Inflammatory macrophage treated with lipopolysaccharide for 4 hours (primary cell): ENCODE measurements at places on chromosomes 7 and 10.
A peak's percentile ranks its signal among the peaks of the same experiment; 100 is the strongest.

GRCh38 chr7:19665399-19666008 lies 43.3 kb downstream of the POLR1F start:
- DNase-seq: peak; percentile 34

DNA sequence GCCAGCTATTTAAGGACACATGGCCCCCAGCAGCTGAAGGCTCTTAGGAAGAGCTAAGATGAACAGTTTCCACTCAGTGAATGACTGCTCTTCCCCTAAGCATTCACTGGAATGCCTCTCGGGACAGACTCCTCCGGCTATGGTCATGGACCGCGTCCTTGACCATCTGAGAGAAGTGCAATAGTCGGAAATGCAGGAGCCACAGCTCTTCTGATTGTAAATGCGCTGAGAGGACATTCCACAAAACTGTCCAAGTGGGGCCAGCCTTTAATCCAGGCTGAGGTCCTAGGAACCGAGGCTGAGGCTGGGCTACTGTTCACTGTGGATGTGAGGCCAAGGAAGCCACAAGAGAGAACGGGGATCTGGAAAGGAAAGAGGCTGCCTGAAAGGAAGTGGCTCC lies 162.0 kb upstream of the TMEM72 start:
- no peak for DNase-seq

DNA sequence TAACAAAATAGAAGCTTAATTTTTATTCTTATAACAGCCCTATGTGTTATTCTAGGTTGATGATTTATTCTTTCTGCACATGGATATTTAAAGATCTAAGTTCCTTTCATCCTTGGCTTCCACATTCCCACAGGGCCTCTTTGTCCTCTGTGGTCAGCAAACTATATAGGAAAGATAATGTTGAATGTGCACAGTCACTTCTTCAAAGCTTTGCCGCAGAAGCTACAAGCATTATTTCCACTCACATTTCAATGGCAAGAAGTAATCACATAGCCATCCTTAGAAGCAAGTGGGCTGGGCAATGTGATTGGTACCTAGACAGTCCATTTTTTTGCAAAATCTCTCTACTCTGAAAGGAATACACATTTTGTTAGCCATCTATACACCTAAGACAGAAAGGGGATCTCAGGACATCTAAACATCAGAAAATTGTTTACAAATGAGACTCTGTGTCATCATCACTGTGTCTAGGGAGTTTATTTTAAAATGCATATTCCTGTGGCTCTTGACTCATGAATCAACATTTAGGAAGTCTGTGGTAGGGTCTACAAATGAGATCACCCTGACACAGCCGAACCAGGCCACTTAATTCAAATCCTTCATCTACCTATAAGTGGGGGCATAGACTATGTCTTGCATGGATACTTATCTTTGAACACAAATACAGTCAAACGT lies 1060.5 kb downstream of the XPNPEP1 start:
- DNase-seq: no peak

- DNase-seq: no peak
Measured at GRCh38 chr7:44673771-44674170, 67.3 kb downstream of the OGDH start.

GRCh38 chr7:28999427-28999826 lies 41.3 kb upstream of the TRIL start:
- DNase-seq: no peak

DNA sequence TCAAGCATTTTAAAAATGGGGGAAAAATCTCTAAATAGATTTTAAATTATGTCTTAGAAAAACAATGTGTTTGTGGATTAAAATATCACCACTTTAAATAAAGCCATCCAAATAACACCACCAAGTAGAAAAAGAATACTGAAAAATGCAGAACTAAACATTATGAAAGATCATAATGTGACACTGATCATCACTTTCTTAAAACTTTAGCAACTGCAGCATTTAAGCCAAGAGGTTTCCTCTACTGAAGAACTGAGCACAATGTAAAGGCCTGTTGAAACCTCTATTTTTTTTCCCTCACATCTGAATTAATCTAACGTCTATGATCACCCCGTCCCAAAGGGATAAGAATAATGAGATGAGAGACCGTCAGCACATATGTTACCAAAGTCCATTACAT lies 18.6 kb downstream of the MINDY3 start:
- peak; percentile 59 for DNase-seq

GRCh38 chr7:50295133-50295532 lies 9.4 kb upstream of the IKZF1 start:
- DNase-seq: no peak

- DNase-seq: no peak
Measured at GRCh38 chr10:113284635-113285034, 268.2 kb upstream of the HABP2 start.

DNA sequence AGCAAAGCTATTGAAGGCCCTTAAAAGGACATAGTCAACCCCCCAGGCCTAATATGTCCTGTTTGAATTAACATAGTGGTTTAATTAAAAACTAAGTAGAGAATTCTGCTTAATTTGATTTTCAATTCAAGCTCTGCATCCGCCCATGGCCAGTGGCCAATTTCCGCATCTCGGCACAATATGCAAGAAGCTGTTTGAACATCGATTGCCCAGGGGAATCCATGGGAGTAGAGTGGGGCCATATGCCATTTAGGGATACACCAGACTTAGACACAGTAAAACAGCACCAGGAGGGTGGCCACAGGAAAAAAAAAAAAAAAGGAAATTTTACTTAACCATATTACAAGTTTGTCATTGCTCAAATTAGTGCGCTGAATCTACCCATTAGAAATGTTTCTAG lies 100.4 kb downstream of the LMBR1 start:
- no peak for DNase-seq

- no peak for DNase-seq
Measured at GRCh38 chr10:84428711-84429110, 100.3 kb downstream of the CCSER2 start.

GRCh38 chr10:64648915-64649314 lies 1127.7 kb downstream of the REEP3 start:
- peak; percentile 70 for DNase-seq

DNA sequence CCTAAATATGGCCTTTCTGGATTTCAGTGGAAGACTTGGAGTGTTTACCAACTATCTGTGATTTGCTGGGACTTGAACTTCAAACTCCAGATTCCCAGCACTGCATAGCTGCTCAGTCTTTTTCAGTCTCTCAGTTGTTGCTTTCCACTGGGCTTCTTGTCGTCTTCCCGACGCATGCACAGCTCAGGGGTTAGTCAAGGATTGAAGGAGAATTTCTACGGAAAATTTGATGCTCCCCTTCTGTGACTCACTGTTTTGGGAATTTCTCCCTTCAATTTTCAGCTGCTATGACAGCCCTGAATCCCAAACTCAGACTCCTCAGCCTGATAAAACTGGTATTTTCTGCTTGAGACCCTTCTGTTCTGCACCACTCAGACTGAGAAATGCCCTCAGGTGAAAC lies 91.7 kb downstream of the CYP26A1 start:
- DNase-seq: no peak

GRCh38 chr7:28157831-28158416 lies 22.7 kb downstream of the JAZF1 start:
- peak; percentile 35 for DNase-seq

GRCh38 chr7:133121175-133121844 lies 39.4 kb upstream of the CHCHD3 start:
- DNase-seq: no peak

DNA sequence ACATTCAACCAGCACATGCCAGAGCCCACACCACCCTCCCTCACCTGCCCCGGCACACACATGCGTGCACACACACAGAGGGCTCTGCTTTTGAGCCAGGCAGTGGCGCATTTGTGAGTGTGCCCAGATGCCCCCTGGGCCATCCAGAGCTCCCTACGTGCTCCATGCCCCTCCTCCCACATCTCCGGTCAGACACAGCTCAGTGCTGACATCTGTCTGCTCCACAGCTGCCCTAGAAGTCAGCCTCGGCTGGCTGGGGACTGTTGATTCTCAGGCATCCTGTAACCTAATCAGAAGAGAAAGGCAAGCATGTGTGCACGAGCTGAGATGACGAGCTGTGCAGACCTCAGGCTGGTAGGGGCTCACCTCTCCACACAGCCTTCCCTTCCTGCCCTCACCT lies 135.1 kb downstream of the ZMIZ1 start:
- no peak for DNase-seq

DNA sequence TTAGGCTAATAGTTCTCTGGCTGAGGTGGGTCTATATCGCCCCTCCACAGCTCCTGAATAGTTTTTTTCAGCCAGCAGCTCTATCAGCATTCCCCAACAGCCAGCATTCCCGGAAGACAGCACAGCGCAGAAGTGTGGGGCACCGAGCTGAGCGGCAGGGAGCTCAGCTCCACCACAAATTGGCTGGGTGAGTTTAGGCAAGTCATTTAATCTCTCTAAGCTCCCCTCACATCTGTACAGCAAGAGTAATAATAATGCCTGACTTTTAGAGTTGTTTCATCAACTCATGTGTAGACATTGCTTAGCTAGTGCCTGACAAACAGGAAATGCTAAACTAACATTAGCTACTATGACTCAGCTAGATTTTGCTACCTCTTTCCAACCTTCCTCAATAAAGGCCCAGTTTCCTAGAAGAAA lies 247.9 kb upstream of the PTN start:
- DNase-seq: peak; percentile 65
